Stimulated activated CD4-positive, alpha-beta T cell treated with anti-CD3 and anti-CD28 coated beads, Interleukin-1b, Interleukin-23, amount 100 ng/mL, for 1 hour (primary cell): ENCODE measurements at places on chromosomes 2 and 18.
A peak's percentile ranks its signal among the peaks of the same experiment; 100 is the strongest.

DNA sequence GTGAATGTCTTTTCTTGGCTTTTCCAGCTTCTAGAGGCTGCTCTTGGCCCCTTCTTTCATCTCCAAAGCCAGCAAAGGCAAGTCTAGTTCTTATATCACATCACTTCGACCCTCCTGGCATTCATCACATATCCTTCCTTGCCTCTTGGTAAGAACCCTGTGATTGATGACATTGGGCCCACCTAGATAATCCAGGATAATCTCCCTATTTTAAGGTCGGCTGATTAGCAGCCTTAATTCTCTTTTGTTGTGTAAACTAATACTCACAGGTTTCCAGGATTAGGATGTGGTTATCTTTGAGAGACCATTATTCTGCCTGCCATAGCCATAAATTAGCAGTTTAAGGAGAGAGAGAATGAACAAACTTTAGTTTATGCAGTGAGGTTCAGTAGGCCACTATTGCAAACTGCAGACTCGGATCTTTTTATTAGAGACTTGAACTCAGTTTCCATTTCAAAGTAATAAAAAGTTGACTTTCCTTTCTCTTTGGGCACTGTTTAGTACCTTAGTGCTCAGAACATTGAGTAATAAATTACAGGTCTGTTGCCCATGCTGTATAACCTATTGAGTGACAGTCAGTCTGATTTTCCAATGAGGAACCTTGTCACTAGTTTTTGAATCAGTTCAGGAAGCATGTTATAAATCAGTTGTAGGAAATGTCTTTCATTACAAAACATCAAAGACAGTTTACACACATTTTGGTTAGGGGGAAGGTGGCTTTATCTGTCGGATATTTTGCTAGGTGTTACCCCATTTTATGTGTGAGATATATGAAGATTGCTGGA lies 4.5 kb downstream of the NDUFV2 start:
- DNase-seq, result no peak

DNA sequence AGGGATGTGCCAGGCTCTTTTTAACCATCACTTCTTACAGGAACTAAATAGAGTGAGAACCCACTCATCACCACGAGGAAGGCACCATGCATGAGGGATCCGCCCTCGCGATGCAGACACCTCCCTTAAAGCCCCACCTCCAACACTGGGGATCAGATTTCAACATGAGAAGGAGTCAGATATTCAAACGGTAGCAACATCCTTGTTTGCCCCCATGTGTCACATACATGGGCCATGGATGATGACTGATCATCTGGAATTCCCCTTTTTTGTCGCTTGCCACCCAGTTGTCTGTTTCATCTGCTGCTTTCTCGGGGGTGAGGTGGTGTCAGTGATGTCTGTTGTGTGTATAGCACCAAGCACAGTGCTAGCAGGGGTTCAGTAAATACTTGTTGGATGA lies 57.9 kb downstream of the NCK2 start:
- DNase-seq, result peak; percentile 30

DNA sequence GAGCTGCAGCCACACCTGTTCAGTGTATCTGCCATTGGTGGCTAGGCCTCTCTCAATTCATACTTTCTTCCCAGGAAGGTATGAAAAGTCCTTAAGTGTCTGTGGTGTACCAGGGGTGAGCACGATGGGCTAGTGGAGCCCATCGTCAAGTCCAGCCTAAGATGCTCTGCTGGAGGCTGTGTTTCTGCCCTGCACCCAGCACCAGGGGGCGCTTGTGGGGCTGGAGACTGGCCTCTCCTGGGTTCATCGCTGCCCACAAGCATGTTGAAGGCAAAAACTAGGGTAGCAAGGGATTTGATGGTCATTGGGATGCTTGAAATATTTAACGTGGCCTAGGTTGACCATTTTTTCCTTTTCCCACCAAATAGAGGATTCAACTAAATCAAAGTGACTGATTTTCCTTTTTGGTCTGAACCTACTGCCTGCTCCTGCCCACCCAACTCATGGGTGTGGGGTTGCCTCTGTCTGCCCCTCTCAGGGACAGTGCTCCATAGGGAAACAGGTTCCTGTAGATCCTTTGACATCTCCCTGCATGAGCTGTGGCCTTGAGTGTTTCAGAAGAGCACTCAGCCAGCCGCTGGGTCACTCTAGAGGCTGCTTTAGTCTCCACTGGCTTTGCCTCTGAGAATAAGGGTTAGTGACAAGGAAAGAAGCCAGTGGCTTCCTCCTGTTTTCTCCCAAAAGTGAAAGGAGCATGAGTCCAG lies 59.0 kb downstream of the TPGS2 start:
- DNase-seq, result no peak

DNA sequence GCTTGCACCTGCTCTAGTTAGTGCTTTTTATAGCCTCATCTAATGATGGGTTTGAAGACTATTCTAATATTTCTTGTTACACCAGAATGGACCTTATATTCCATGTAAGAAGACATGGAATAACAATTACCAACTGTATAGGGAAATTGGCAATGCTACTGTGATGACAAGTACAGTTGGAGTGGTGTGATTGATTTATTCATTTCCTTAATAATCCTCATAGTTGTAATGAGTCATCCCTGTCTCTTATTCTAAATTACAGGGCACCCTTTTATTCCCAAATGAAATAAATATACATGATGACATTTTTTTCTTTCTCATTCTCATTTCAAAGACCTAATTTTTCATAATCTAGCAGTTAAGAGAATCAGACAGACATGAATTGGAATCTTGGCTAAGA lies 18.3 kb upstream of the TLK1 start:
- no peak for DNase-seq

GRCh38 chr2:120804459-120804858 lies 68.8 kb downstream of the GLI2 start:
- DNase-seq, result no peak

GRCh38 chr2:20052861-20053281 lies 1.4 kb upstream of the LAPTM4A start:
- no peak for DNase-seq

- DNase-seq, result no peak
These were observed 19.4 kb downstream of the CENPA start for GRCh38 chr2:26805241-26805676.

DNA sequence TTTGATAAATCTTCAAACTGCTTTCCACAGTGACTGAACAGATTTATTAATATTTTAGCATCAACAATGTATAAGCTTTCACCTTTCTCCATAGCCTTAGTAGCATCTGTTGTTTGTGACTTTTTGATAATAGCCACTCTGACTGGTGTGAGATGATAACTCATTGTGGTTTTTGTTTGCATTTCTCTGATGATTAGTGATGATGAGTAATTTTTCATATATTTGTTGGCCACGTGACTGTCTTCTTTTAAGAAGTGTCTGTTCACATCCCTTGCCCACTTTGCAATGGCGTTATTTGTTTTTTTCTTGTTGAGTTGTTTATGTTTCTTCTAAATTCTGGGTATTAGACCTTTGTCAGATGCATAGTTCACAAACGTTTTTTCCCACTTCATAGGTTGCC lies 952.9 kb downstream of the TRIB2 start:
- no peak for DNase-seq

- DNase-seq, result no peak
These were observed 1540.8 kb upstream of the PIK3C3 start for GRCh38 chr18:40414155-40414754.

DNA sequence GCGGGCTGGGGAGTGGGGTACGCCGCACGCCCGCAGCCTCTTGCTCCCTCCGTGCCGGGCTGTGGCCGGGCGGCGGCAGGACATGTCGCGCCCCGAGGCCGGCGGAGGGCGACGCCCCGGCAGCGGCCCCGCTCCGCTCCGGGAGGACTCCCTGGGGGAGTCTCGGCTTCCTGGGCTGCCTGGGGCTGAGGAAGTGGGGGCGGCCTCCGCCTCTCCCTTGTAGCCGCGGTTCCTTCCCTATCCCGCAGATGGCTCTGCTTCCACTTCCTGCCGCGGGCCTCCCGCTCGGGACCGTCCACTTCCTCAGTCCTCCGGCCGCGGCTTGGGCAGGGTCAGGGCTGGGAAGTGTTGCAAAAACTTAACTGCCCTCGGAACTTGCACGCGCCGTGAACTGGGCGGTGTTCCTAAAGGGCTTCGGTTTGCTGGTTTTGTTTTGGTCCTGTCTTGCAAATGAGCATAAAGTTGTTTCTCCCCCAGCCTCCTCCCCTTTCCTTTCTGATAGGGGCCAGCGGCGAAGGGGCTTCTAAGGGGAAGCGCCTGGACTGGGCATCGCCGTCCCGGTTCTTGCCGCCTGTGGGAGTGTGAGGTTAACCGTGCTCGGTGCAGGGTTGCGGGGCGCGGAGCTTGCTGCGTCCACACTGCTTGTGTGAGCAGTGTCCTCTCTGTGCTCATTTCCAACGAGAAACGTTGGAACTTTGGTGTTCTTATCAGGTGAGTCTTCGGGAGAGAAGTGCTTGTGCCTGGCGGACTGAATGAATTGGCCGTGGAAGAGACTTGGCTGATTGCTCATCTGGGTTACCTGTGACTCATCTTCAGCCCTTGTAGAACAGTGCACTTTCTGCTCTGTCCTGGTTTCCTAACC lies 600 bp downstream of the RALB start:
- no peak for DNase-seq

DNA sequence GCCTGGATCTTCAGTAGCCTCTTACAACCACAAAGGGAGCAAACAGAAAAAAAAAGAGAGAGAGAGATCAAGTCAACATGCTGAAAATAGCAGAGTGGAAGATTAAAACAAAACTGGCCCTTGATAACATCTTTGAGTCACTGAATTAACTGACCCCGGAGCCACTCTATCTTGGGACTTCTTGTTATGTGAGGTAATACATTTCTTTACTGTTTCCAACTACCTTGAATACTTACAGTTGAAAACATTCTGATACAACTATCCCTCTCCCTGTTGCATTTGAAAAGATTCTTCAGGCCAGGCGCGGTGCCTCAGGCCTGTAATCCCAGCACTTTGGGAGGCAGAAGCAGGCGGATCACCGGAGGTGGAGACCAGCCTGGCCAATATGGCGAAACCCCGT lies 208.1 kb downstream of the MEMO1 start:
- no peak for DNase-seq

- no peak for DNase-seq
These were observed 105.7 kb upstream of the TEX51 start for GRCh38 chr2:126792993-126793392.

GRCh38 chr2:135916207-135916606 lies 40.0 kb upstream of the MCM6 start:
- no peak for DNase-seq

DNA sequence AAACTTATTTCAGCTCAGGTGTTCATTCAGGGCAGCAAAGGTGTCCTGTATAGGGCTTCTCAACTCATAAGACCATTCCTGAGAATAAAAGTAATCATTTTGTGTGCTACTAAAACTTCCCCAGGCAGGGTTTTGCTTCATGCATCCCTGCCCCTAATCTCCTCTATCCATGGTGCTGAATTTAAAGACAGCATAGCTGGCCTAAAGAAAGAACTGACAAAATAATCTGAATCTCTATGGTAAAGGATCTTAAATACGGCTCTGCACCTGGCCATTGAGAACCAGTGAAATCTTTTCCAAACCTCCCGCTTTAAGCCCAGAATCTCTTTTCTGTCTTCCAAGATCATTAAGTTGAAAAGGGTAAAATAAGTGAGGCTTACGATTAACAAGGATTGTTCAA lies 292.1 kb upstream of the KLHL29 start:
- no peak for DNase-seq
